Cardiac septum (tissue), 1 donor: ENCODE measurements at places on chromosomes 12 and 14.
A peak's percentile ranks its signal among the peaks of the same experiment; 100 is the strongest.

DNA sequence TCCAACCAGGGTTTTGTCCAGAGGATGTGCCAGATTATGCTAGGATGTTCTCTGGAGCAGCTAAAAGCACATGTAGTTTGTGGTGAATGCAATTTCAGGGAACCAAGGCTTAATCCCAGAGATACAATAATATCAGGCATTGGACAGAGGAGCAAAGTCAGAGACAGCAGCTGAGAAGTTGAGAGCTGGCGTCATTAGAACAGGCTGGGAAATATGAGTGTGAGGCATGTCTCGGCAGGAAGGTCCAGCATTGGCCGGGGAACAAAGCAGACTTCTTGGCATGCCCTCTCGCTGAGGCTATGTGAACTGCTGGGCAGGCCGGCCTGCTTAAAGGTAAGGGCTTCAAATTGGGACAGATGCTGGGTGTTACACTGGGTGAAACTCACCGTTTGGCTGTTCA is 125.4 kb downstream of the CAND1 start:
- peak; percentile 82 for DNase-seq

GRCh38 chr14:26839481-26839880 is 241.6 kb upstream of the NOVA1 start:
- DNase-seq, result no peak

GRCh38 chr12:94686834-94687628 is 36.7 kb upstream of the TMCC3 start:
- no peak for DNase-seq

GRCh38 chr14:74594029-74594428 is 18.0 kb downstream of the LTBP2 start:
- DNase-seq, result no peak

DNA sequence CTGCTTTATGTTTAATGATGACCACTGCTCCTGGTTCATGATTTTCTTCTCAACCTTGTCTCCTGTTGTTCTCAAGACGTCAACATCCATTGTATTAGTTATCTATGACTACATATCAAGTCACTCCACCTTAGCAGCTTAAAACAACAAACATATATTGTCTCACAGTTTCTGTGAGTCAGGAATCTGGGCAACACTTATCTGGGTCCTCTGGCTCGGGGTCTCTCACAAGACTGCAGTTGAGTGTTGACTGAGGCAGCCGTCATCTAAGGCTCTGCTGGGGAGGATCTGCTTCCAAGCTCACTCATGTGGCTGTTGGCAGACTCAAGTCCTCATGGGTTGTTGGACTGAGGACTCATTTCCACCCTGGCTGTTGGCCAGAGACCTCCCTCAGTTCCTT is 27.3 kb upstream of the FRS2 start:
- no peak for DNase-seq

- DNase-seq, result no peak
Measured at GRCh38 chr14:89190765-89191513, 226.1 kb downstream of the FOXN3 start.

- peak; percentile 92 for DNase-seq
Measured at GRCh38 chr12:121800694-121801594, 2.9 kb upstream of the SETD1B start.

DNA sequence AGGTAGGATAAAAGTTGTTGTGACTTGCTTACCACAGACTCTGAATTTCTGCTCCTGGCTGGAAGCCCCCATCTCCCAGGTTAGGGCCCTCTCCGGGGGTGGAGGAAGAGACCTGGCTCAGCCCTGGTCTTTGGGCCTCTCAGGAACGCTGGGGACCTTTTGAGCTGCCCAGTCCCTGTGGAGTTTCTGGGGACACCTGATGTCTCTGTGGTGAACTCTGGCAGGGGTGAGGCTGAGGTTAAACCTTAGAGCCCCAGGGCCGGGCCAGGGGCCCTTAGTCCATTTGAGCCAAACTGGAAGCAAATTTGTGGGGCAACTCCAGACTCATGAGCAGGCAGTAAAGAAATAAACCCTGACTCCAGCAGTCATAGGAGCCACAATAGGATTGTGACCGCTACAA is 112.1 kb downstream of the ADGRD1 start:
- no peak for DNase-seq

DNA sequence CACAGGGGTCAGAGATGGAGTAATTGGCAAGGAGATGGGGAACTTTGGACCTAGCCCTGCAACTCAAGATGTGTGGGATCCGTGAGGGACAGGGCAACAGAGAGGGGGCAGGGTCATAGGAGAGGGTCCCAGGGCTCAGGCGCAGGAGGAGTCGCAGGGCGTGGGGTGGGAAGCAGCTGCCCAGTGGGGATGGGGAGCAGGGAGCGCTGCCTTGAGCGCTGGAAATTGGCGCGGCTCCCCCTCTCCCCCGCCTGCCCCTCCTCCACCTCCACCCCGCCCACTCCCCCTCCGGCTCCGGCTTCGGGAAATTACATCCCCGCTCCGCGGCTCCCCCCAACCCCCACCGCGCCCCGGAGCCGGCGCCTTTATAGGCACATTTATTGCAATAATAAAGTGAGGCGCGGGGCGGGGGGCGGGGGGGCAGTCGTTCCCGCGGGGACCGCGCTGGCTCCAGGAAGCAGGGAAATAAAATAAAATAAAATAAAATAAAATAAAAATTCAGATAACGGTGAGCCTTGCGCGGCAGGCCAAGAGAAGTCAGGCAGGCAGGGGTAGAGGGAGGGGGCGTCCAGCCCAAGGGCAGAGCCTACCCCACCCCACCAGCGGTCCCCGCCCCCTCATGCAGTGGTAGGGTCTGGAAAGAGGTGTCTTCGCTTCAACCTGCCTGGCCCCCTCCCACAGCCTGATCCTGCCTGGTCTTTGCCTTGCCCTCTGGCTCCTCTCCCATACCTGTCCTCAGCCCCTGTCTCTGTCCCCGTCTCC is 3.6 kb downstream of the NXPH4 start:
- DNase-seq, result no peak

DNA sequence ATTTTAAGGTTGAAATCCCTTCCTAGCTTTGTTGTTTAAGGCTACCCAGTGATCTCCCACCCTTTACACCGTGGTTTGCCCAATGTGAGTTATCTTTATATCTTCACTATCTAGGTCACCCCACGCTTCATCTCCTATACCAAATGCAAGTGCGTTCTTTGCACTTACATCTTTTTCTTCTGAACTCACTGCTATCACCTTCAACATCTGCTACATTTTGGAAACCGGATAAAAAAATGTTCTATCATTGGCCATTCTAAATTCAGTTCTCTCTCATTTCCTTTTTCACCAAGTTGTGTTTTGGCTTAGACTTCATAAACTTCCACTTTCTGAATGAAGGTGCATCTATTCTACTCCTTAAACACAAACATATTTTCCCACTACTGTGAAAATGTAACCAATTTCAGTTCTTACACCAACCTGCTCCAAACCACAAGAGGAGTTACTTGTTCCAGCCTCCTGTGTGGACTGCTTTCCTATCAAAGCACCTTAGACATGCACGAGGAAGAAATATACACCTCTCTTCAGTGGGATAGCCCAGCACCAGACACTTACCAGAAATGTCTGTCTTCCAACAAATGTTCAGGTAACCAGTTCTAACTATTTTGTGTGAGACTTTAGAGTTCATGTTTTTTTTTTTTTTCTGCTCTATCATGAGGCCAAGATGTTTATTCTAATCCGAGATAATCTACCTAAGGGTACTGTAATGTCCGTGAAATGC is 21.9 kb downstream of the CLEC9A start:
- DNase-seq, result no peak

DNA sequence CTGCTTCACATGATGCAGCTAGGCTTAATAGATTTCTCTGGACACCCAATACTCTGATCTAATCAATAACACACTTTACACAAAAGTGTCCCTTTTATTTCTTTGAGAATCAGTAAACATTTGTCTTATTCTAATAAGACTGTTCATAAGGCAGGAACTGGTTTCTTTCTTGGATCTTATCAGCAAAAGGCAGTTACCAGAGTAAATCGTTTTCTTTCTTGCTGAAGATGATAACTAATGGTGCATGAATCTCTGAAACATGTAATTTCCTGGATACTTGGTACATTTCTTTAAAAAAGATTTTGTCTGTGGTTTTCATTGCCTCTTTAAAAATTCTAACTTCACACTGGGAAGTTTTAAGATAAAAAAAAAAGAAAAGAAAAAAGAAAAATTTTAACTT is 39.6 kb downstream of the WIF1 start:
- no peak for DNase-seq

- no peak for DNase-seq
Measured at GRCh38 chr14:91654836-91655235, 77.0 kb downstream of the CATSPERB start.

DNA sequence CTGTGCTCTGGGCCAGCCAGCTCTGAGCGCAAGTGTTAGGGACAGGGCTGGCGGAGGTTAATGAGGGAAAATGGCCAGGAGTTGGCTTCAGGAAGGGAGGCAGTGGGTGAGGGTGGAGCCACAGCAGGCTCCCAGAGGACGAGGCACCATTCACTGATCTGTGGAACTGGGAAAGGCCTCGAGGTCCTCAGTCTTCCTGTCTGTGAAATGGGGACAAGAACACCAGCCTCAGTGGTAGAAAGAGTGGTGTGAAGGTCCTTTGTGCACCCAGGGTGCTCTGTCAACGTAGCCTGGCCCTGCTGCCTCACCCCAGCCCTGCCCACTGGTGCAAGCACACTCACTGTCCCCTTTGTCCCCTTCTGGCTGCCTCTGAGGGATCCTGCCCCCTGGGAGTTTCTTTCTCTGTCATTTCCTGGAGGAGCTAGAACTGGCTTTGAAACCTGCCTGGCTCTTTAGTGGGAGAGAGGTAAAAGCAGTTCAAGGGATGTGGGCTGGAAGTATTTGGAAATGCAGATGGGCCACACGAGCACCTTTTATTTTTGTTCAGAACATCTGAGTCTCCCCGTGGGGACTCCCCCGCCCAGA is 25.0 kb downstream of the SYNDIG1L start:
- peak; percentile 70 for DNase-seq

DNA sequence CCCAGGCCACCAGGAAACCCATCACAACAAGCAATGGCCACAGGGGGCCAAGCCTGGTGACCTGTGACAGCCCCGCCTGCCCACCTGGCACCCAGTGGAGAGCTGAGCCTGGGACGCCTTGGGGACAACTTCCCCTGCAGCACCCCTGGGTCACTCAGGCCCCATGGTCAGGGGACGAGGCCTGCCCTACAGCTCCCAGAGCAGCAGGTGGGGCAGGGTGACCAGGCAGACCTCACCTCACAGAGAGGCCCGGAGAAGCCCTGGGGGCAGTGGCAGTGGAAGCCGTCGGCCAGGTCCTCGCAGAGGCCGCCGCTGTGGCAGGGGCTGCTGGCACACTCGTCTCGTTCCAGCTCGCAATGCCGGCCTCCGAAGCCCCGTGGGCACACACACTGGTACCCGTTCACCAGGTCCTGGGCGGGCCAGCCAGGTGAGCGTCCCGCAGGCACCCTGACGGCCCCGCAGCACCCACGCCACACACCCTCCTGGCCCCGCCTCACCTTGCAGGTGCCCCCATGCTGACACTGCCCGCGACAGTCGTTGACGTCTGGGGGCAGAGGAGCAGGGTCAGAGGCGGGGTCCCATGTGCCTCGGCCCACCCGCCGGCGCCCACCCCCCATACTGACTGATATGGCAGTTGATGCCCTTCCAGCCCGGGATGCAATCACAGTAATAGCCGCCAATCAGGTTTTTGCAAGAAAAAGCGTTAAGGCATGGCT is 18.1 kb downstream of the JAG2 start:
- no peak for DNase-seq

DNA sequence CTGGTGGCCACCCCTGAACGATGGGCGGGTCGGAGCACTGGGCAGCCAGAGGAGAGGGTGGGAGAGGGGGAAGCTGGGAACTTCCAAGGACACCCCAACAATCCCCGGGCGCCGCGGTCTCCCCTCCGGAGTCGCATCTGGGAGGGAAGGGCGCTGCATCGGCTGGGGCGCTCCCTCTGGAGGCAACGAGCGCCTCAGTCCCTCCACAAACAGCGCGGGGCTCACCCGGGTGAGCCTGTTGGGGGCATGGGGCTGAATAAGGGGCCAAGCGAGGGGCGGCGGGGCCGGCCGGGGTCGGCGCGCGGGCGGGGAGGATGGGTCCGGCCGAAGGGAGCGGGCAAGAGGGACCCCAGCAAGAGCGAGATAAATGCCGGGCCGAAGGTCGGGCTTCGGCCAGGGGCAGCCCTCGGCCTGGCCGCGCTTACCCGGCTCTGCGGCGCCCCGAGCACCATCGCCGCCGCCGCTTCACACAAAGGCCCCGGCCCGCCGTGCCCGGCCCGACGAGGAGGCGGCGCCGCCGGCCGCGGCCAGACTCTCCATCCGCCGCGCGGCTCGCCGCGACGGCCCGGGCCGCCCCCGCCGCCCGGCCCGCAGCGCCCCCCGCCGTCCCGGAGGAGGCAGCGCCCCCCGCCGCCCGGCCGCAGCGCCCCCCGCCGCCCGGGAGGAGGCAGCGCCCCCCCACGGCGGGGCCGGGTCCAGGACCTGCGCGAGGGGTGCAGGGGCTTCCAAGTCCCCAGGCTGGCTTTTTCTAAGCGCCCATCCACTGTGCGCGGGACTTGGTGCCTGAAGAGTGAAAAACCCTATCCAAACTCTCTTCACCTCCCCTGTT is at the start of gene ZBTB39:
Gene ZBTB39 (minus strand): TSS at position 567 of the 829 bp plus-strand sequence. CDS start 1,629 bp downstream, outside the sequence.
- no peak for DNase-seq

GRCh38 chr14:49464885-49465284 is 121.3 kb downstream of the RPS29 start:
- DNase-seq, result no peak
